ENCODE measurements at places on chromosomes 4 and X.

DNA sequence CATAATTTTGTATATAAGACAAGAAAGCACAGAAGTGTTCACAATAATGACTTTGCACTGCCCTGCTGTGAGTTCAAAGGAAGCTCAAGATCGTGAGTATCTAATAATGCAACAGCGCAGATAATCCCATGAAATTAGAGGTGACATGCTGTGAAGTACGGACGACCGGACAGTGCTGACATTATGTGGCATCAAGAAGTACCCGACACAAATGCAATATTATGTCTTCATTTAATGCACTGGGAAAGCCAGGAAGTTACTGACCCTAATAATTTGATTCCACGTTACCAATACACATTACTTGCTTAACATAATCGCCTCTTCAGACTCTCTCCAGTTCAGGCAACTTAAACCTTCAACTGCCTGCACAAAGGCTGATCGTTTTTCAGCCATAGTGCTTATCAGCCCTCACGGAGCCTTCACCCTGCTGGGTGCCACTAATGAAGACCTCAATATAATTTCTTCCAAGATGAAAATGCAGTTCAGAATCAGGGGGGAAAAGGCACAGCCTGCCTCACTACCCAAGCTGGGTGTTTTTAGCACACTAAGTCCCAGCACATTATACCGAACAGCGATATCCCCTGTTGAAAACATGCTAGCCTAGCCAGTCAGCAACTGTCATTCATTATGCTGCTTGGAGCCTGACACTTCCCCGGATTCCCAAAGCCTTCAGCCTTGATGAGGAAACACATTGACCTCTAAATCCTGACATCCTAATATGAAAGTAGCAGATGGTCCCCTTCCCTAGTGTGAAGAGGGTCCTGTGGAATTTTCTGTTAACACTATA, 56.1 kb downstream of the SLC7A11 start:
- no peak for DNase-seq

DNA sequence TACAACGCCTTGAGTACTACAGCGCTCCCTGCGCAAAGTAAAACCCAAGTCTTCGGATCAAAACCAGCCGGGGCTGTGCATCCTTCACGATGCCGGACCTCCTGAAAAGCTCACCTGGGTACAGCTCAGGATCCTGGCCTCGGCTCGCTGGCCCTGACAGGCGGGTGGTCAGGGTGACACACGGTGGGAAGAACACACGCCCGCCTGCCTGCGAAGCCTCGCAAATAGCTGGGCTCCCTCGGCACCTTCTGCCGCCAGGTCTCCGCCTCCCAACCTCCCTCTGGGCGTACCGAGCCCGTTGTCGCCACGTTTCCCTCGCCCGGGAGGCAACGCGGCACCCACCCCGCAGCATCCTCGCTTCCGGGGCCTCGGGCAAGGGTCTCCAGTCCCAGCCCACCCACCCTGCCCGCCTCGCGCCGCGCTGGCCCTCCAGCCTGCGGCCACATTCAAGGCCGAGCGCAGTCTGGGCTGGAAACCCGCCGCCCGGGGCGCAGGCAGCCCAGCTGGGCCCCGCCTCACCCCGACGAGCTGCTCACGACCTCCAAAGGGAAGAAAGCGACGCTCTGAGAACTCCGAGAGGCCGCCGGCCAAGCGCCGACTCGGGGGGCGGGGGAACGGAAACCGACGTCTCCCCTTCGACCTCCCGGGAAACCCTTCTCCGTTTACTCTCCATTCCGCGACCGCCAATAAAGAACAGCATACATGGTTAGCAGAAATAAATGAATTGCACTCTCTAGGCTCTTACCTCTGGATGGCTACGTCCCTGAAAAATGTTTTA, 511 bp downstream of the PPM1K start:
- peak; percentile 79 for DNase-seq

- no peak for DNase-seq
Observed at GRCh38 chr4:7121174-7121573, 53.3 kb upstream of the GRPEL1 start.

- DNase-seq = no peak
Observed at GRCh38 chrX:112053169-112053568, 29.4 kb downstream of the TRPC5 start.

DNA sequence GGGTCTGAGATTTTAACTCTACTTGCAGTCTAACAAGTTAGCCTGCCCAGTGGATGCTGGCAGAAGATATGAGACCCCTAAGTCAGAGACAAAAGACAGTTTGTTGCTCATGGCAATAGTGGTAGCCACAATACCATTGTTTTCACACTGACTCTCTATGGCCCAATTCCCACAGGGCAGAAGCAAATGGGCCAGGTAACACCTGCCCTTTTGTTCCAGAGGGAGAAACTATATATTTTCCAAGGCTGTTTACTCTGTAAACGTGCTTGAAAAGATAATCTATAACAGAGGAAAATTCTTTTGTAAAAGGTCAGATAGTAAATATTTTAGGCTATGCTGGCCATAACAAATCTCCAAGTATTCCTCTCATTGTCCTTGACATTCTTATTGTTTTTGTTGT, 57.2 kb upstream of the NPNT start:
- DNase-seq = no peak

DNA sequence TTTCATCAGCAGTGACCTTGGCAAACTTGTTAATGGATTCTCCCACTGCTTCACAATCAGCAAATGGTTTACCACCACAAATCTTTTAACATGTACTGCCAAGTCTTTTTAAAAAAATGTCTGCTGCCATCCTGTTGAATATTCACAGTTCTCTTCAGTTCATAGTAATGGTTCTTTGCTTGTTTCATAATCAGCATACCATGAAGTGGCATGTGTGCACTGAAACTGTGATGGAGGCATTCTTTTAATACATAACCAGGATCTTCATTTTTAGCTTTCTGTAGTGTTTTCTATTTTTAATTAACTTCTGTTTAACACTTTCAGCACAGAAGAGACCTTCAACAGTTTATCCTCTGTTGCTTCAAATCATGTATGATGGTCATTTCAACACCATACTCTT, 230.1 kb upstream of the ARSJ start:
- no peak for DNase-seq

DNA sequence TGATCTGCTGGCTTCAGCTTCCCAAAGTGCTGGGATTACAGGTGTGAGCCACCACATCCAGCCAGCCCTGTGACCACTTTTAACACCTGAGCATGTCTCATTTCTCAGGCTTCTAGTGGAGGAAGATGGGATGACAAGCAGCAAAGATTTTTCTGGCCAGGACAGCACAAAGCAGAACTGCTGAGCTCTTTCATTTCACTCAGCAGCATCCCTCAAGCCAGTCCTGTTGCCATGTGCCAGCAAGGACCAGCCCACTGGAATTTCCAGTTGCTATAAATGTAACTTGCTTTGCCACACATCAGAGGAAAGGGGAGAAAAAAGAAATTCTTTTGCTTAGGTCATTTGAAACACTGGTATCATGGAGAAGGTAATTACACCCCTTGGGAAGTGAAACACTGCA, 75.9 kb downstream of the SLC9A7 start:
- no peak for DNase-seq

- no peak for DNase-seq
Observed at GRCh38 chrX:50978920-50979682, 68.6 kb downstream of the BMP15 start.

- DNase-seq = no peak
Observed at GRCh38 chr4:1469043-1469442, 62.8 kb upstream of the NKX1-1 start.

DNA sequence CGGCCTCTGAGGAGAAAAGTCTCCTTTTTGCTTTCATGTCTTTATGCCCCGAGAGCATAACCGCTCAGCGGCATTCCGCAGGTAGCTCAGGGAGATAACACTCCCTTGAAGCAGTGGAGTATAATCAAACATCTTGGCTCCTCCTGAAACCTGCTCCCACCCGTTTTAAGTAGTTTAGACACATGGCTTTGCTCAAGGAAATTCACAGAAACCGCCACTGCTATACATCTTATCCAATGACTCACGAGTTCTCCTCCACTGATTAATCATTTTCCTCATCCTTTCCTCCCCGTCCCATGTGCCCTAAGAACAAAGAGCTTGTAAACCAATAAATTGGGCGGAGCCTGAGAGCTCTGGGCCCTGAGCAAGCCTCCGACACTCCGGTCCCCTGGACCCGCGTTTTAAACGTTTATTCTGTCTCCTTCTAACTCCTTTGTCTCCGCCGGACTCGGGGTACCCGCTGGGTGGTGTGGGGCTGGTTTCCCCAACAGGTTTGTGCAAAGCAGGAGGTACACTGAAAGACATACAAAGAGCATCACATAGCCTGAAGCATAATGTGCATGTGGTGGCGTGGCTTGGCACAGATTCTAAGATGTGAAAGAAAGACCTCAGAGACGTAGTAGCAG, 401.2 kb downstream of the TLL1 start:
- no peak for DNase-seq

GRCh38 chr4:166622425-166622977, 611.8 kb downstream of the SPOCK3 start:
- DNase-seq = no peak

DNA sequence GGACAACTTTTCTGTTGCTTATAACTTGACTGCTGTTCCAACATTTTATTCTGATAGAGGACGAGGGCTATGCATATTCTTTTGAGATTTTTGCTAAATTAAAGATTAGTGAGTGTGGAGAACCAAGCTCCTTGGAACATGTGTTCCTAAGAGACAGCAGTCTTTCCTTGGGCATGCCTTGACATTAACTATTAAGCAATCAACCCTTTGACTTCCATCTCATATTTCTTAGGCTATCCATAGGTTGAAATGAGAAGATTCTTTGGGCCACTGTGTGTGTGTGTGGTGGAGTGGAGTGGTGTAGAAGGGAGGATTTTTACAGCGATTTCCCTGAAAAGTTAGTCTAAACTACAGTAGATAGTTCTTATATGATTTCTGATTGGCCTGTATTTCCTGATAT, 127.4 kb upstream of the POF1B start:
- no peak for DNase-seq

GRCh38 chrX:34559325-34559724, 97.8 kb downstream of the TMEM47 start:
- DNase-seq = no peak

DNA sequence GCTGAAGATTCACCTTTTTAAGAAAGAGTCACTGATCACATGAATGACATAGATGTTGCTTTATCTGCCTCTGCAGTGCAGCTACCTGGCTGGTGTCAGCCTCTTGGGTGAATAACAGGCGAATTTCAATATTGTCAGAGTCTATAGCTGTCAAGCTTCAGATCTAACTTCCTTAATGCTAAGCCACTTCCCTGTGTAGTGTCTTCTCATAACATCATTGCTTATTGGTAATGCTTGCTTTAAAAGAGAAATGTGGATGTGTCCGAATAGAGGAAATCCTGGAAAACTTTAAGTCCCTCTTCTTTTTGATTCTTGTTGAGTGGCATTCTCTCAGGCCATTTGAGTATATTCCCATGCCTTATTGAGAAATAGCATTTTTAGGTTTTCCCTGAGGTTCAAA, 7.3 kb upstream of the IGFBP7 start:
- no peak for DNase-seq

DNA sequence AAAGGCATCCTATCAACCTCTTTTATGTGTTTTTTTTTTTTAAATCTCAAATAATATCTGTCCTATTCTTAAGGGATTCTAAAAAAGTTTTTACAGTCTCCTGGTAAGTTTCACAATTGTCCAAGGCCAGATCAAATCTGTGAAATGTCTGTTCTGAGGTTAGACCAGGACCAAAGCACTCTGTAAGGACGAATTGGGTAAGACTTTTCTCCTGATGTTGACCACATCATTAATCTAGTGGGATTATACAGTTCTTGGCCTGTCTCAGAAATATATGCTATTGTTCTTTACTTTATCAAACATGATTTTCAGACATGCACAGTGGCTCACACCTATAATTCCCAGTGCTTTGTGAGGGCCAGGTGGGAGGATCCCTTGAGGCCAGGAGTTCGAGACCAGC, 45.8 kb upstream of the TMEM131L start:
- no peak for DNase-seq

- no peak for DNase-seq
Observed at GRCh38 chr4:99669084-99669483, 11.5 kb upstream of the C4orf54 start.

DNA sequence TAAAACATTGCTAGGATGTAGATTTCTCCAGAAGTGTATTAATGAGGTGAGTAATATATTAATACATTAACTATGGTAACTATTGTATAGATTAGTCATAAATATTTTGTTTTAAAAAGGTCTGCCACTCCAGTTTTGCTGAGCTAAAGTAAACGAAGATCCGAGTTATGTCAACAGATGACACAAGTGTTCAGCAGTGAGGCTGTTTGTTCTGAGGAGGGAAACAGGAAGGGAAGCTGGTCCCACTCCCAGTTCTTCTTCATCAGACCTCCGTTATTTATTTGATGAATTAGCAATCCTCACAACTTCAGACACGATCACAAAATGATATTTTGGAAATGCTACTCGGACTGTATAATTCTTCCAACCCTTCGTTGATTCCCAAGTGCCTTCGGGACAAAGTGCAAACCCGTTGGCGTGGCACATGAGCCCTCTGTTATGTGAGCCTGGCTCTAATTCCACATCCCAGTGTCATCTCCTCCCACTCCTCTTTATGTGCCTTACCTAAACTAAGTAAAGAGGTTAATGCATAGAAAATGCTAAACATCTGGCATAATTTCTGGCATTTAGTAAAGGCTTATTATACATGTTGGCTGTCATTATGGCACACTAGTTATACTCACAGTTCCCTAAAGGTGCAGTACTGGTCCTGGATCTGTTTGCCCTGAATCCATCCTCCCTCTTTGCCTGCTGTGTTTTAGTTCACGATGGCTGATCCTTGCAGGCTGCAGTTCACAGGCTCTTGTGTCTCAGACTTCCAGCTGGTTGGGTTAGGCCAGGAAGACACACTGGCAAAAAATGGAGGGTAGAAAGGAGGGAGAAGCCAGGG, 190.6 kb upstream of the LNX1 start:
- no peak for DNase-seq

DNA sequence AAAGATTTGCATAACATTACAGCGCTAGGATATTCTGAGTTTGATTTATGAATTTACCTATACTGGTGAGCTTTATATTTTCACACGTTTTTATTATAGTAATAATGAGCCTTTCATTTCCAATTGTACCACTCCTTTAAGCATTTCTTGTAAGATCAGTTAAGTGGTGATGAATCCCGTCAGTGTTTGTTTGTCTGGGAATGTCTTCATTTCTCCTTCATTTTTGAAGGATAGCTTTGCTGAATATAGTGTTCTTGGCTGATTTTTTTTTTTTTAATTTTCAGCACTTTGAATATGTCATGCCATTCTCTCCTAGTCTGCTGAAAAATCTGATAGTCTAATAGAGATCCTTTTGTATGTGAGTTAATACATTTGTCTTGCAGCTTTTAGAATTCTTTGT, 70.1 kb downstream of the IL15 start:
- no peak for DNase-seq

DNA sequence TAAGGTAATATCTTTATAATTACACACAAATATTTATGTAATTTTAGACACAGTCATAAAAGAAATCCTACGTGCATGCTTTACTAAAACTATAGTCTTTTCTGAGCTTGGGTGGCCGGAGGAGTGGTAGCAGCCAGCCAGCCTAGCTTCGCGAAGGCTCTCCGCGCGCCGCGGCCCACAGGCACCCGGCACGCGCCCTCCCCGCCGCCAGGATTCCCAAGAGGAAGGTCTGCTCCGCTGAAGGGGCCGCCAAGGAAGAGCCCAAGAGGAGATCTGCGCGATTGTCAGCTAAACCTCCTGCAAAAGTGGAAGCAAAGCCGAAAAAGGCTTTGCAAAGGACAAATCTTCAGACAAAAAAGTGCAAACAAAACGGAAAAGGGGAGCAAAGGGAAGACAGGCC, 8.7 kb upstream of the PJA1 start:
- no peak for DNase-seq

- no peak for DNase-seq
Observed at GRCh38 chr4:71355045-71355444, 16.2 kb downstream of the SLC4A4 start.

- no peak for DNase-seq
Observed at GRCh38 chr4:11338956-11339782, 89.5 kb downstream of the HS3ST1 start.

Data from CD4-positive, alpha-beta T cell treated with Interleukin-4 for 1 hour (primary cell).